ENCODE measurements at places on chromosomes 3 and 15.

- DNase-seq = no peak
These were observed 2.3 kb downstream of the B3GNT5 start for GRCh38 chr3:183255348-183255730.

DNA sequence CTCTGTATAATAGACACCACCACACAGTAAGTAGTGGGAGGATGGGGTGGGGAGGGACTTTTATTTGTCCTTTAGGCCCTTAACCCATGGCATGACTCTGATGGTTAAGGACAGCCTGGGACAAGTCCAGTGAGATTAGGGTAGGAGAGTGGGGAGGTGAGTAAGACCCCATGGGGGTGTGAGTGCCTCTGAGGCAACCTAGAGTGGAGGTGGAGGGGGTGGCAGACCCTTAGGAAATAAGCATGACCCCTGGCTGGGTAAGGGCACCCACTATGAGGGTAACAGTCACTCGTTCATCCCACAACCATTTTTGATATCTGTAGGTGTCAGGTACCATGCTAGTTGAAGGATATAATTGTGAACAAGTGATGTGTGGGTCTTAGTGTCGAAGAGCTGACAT, 21.0 kb upstream of the PSTPIP1 start:
- DNase-seq = no peak

DNA sequence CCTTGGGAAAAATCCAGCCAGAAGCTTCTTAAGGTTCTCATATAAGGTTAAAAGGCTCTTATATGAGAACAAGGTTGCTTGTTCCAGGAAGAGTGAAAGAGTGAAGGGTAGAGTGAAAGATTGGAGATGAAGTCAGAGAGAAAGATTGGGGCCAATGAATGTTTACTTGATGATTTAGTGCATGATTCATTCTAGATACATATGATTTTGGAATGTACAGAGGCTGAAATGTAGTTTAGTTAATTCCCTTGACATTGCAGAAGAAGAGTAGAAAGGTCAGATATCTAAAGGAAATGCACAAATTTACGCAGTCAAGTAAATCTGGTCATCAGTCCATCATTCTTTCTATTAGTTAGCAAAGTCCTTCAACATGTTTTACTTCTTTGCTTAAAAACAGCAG, 619.8 kb upstream of the ZNF717 start:
- no peak for DNase-seq

DNA sequence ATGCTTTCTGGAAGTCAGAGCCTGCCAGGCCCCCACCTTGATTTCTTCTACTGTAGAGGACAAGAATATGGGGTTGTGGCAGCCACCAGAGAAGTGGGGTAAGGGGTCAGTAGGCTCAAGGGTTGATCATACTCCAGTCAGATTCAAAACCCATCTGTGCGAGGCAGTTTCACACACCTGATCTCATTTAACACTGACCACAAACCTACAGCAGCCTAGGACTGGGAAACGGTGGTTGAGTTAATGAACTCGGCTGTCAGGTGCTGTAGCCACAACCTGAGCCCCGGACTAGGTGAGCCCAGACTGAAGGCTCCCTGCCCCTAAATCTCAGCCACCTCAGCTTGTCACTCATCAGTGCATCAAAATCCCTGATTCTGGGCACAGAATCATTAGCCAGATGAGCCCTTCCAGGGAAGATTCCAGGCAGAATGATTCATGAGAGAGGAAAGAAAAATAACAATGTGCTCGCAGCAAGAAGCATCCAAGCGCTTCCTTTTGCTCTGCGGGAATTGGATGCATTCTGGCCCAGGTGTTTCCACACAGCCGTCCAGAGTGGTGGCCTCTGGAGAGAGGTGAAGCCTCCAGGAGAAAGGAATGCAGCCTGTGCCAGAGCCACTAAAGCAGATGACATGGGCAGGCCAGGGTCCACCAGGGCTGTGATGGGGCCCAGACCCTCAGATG, 102.1 kb downstream of the SRGAP3 start:
- DNase-seq = no peak

DNA sequence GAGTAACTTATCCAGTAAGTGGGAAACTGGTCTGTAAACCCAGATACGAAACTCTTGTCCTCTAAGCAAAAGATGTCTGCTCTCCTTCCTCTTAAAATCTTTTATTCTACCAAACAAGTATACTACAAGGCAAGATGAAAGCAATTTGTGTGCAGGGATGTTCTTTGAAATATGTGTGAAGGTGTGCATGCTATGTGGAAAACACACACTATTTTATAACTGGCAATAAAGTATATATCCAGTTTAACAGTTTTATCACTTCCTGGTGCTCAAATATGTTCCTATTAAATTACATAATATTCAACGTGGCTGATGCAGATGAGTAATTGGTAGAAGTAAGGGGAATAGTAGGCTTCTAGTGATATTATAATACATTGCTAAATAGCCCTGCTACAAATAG, 566.5 kb downstream of the ROBO2 start:
- DNase-seq = no peak

- DNase-seq = no peak
These were observed 25.0 kb upstream of the BCL6 start for GRCh38 chr3:187770224-187770623.
